Stimulated activated CD4-positive, alpha-beta T cell treated with anti-CD3 and anti-CD28 coated beads, TNF-alpha, amount 100 ng/mL, for 48 hours (primary cell): ENCODE measurements at places on chromosomes 12 and 14.

- DNase-seq: no peak
These were observed 6.9 kb downstream of the C12orf56 start for GRCh38 chr12:64383675-64384074.

DNA sequence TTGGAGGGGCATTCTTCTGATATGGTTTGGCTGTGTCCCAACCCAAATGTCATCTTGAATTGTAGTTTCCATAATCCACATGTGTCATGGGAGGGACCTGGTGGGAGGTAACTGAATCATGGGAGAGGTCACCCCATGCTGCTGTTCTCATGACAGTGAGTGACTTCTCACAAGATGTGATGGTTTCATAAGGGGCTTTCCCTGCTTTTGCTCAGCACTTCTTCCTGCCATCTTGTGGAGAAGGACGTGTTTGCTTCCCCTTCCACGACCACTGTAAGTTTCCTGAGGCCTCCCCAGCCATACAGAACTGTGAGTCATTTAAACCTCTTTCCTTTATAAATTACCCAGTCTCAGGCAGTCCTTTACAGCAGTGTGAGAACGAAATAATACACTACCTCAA is 382.4 kb downstream of the VRK1 start:
- no peak for DNase-seq

GRCh38 chr14:70013271-70013873 is 134.2 kb downstream of the SMOC1 start:
- peak; percentile 20 for DNase-seq

GRCh38 chr12:120075034-120075616 is 41.4 kb downstream of the RAB35 start:
- DNase-seq: no peak

- DNase-seq: no peak
These were observed 738.1 kb upstream of the TBX3 start for GRCh38 chr12:115421796-115422709.

- DNase-seq: no peak
These were observed 23.1 kb upstream of the RERG start for GRCh38 chr12:15244341-15244740.

DNA sequence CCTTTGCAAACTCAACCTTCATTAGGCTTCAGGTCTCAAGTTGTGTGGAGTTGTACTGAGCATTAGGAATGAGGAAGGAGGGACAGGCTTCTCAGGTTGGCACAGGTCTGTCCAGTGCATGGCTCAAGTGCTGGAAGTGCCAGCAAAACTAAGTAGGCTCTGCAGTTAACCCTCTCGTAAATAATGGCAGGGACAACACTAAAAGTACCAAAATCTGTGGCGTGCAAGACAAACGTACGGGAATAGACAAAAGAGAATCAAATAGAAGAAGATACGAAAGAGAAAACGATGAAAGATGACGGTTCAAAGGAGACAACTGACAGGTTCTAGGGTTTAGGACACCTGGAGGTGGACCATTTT is 612 bp downstream of the TRAPPC6B start:
- DNase-seq: no peak

DNA sequence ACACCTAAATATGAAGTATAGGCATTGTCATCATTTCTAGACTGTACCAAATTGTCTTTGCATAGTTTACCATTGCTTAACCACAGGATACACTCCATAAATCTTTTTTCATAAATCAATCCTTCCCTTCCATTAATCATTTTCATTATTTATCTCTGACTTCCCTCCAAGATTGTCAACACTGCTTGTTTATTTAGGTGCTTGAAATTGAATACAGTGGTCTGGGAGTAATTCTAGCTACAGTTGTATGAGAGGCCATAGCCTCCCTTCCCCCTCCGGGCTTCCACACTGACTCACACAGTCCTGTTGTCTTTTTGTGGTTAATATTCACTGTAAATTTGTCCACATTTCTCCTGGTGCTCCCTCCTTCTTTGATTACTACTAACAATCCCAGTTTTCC is 114.2 kb upstream of the ARID2 start:
- no peak for DNase-seq

DNA sequence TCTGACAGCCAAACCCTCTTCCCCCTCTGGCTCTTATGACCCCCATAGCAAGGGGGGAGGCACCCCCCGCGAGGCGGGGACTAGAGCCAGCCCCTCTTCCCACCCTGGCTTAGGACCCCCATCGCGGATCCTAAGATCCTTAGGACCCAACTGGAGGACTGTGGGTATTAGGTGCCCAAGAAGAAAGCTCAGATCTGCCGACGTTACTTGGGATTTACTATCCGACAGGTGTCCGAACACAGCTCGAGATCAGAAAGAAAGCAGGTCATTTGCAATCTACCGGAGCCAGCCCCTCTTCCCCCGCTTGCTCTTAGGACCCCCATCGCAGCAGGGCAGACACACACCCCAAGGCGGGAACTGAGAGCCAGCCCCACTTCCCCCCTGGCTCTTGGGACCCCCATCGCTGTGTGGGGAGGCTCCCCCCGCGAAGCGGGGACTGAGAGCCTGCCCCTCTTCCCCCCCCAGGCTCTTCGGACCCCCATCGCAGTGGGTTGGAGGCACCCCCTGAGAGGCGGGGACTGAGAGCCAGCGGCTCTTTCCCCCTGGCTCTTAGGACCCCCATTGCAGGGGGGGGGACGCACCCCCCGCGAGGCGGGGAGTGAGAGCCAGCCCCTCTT is 46.8 kb downstream of the DDX11 start:
- DNase-seq: no peak

DNA sequence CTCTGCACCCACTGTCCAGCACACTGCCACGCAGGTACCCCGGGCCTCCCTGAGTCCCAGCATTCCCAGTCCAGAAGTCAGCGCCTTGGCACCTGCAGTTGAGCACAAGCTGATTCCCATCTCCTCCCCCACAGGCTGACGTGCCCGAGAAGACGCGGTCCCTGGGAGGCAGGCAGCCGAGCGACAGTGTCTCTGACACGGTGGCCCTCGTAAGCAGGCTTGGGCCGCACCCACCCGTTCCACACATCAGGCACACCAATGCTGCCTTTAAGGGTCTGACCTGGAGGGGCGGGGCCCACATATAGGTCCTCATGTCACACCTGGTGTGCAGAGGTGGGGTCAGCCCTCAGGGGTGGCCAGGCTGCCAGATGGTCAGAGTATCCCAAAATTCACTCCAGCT is 18.4 kb upstream of the TEX22 start:
- no peak for DNase-seq

DNA sequence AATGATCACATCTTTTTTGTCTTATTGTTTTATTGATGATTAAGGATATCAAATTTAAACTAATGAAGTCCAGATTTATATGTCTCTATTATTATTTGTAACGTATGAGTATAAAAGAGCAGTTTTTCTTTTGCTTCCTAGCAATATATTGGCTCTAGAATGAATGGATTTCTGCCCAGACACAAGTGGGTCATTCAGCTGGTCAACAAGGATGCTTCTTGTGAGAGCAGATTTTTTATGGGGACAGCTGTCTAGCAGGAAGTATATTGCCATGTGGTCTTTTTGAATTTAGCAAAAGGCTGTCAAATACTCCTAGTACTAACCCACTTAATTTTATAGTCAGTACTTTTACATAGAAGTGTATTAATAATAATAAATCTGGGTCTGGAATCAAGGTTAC is 1071.1 kb upstream of the FLRT2 start:
- no peak for DNase-seq
